CD8-positive, alpha-beta memory T cell (primary cell): ENCODE measurements at places on chromosomes 2 and 18. TPM values are rescaled to one million over a fixed set of nuclear protein-coding genes. Genes with fewer than 3 reads are reported as not detected.

Gene SLC9A2
- not detected for total RNA-seq

Gene TFPI
- total RNA-seq = not detected

Gene MC5R
- not detected for total RNA-seq

Gene SMARCAL1
- 28.2 TPM for total RNA-seq

Gene SERPINB11
- not detected for total RNA-seq

Gene BMP10
- total RNA-seq = not detected

Gene CYP27A1
- 1.2 TPM for total RNA-seq

Gene LIPG
- not detected for total RNA-seq

Gene FAP
- total RNA-seq = not detected

Gene PJVK
- 1.9 TPM for total RNA-seq

Gene LGALSL
- total RNA-seq = 0.84 TPM

Gene ADGRF3
- total RNA-seq = 2.6 TPM

Gene UGGT1
- total RNA-seq = 55.8 TPM

Gene LIMS3
- total RNA-seq = 0.91 TPM

Gene ACADL
- total RNA-seq = not detected

Gene TRIM43
- total RNA-seq = not detected

Gene FAM237A
- not detected for total RNA-seq

Gene TBR1
- total RNA-seq = not detected

Gene LYPD1
- total RNA-seq = not detected

Gene NDUFB3
- 145 TPM for total RNA-seq

Gene EGR4
- 0.55 TPM for total RNA-seq

Gene KCNF1
- total RNA-seq = not detected

Gene RNF149
- total RNA-seq = 43.4 TPM

Gene UNC50
- 42.4 TPM for total RNA-seq

Gene ANKRD53
- total RNA-seq = 0.35 TPM

Gene CRIM1
- total RNA-seq = 10.7 TPM

Gene C2orf81
- total RNA-seq = 2.7 TPM

Gene PXDN
- total RNA-seq = 1.00 TPM

Gene FSHR
- total RNA-seq = not detected

Gene KIF1A
- 1.8 TPM for total RNA-seq

Gene TXNDC2
- total RNA-seq = not detected

Gene FEV
- not detected for total RNA-seq

Gene GPD2
- 44.3 TPM for total RNA-seq

Gene CDH20
- 0.11 TPM for total RNA-seq

Gene CREG2
- total RNA-seq = not detected

Gene SLC4A5
- total RNA-seq = 1.8 TPM

Gene EXOC6B
- 7.1 TPM for total RNA-seq

Gene LBX2
- 0.38 TPM for total RNA-seq
